ENCODE measurements at places on chromosomes 6 and 20.

GRCh38 chr6:134111062-134111677, 58.7 kb upstream of the SLC2A12 start:
- DNase-seq = peak; percentile 66

- no peak for DNase-seq
Observed at GRCh38 chr6:167826896-167827582, at the start of gene AFDN. TSS of gene AFDN (plus strand) at chr6:167826911. CDS start at chr6:167827133, 222 bp downstream.

DNA sequence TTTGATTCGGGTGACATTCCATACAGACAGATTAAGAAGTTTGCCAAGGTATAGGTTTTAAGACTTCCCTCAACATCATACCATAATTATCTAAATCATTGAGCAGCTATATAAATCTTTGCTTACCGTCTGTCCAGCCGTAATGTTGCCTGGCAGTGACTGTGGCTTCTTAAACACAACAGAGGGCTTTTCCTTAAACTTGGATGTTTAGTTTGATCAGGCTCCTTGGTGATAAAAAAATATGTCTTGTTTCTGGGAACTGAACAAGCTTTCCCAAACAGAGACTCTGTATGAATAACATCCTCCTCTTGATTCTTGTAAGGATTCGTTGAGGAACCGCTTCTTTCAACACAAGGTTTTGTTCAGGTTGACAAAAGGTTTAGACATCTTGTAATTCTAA, 130.9 kb downstream of the QKI start:
- DNase-seq = no peak

DNA sequence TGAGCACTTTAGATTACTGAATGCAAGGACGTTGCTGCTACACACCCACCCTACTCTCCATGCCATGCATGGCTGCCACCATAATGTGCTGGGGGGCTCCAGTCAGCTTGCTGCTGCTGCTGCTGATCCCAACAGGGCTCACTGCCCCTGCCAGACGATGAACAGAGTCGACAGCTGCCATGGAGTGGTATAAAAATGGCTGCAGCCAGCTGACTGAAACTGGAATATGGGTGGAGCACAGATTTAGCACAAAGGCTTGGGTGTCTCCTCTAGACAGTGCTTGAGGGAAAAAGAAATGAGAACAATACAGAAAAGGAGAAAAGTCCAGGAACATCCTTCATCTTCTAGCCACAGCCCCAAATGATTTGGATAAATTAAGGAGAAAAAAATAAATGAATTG, 150.7 kb downstream of the PDSS2 start:
- peak; percentile 11 for DNase-seq

DNA sequence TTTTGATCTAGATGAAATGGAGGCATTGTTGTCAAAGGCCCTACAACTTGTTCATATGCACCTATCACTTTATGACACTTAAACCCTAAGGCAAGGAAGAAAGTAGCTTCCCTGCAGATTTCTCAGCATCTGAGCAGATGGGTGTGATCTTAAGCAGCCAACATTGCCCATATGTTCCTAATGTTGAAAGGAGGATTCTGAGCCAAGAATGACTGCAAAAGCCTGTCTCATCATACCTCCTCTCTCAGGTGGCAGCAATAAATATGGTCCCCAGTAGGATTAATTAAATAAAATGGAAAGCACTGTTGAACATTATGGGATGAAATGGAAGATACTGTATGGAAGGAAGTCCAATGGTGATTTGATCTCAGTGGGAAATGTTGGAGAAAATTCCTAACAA, 538.1 kb upstream of the MAN1A1 start:
- DNase-seq = no peak

DNA sequence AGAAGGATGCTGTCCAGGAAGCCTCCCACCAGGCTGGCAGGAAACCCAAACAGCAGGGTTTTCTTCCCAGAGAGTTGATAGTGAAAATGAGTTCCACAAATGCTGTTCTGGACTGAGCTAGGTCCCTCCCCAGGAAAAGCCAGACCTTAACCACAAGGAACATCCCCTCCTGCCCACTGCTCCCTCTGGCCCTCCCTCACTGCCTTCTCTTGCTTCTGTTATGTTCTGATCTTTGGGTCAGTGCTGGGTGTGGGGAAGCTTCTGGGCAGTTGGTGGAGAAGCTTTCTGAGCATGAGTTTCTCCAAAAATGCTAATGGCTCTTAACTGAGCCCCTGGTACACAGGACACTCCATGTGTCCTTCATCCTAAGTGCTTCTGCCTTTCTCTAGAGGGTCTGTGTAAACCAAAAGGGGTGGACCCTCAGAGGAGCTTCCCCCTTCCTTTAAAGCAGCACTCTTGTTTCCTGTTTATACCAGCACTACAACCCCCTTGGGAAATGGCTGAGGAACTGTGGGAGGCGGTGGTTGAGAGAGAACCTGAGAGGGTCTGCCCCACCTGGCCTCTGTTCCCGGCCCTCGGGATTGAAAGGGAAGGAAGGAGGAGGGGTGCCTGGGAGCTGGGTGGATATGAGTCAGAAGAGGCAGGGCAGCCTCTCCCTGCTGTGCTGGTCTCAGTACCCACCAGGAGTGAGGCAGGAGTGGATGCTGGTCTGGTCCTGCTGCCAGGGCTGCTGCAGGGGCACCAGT, 42.0 kb downstream of the CDS2 start:
- peak; percentile 66 for DNase-seq

DNA sequence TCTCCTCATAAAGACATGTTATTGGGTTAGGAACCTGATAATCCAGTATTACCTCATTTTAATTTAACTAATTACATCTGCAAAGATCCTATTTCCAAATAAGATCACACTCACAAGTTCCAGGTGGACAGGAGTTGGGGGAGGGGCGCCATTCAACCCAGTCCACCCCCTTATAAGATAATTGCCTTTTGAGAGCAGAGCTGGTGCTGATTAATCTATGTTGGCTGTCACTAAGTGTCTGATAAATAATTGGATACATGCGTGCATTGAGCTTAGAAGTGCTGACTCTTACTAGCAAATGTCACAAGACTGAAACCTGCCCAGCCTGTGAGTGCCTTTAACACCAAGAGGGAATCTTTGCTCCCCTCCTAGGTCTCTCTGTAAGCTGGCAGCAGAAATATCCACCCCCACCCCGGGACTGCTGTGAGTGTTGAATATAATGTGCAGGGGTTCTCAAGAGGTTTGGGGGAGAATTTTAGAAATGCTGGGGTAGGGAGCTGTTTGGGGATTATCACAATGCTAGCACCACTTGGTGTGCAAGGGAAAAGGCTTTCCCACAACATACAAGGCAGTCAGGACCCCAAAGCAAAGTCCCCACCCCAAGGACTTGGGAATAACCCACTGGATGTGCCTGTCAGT, 87.5 kb downstream of the ANKRD60 start:
- no peak for DNase-seq

GRCh38 chr6:149027484-149027883, 280.7 kb downstream of the UST start:
- DNase-seq = no peak

GRCh38 chr20:23368316-23369071, 6.5 kb downstream of the GZF1 start:
- DNase-seq = peak; percentile 52

DNA sequence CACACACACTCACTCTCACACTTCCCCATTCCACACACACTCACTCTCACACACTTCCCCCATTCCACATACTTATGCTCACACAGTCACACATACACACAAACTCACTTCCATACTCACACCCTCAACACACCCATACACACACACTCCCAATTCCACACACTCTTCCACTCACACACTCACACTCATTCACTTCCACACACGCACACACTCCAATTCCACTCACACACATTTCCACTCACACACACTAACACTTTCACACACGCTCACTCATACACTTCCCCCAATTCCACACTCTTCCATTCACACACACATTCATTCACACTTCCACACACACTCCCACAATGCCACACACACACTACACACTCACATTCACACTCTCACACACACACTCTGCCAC, 8.0 kb upstream of the OSBPL2 start:
- DNase-seq = no peak

- DNase-seq = no peak
Observed at GRCh38 chr6:111458670-111459232, 24.3 kb downstream of the REV3L start.

GRCh38 chr20:5191829-5192569, 65.2 kb downstream of the CDS2 start:
- peak; percentile 78 for DNase-seq

GRCh38 chr20:18835466-18836256, 22.1 kb downstream of the SCP2D1 start:
- no peak for DNase-seq

GRCh38 chr20:60558486-60558885, 600.3 kb downstream of the CDH26 start:
- DNase-seq = no peak

- DNase-seq = no peak
Observed at GRCh38 chr6:36958775-36959554, 4.4 kb downstream of the PI16 start.

- DNase-seq = peak; percentile 1
Observed at GRCh38 chr20:33169176-33169794, 1.3 kb downstream of the BPIFA2 start.

- DNase-seq = no peak
Observed at GRCh38 chr20:62047666-62048345, 17.9 kb downstream of the TAF4 start.

DNA sequence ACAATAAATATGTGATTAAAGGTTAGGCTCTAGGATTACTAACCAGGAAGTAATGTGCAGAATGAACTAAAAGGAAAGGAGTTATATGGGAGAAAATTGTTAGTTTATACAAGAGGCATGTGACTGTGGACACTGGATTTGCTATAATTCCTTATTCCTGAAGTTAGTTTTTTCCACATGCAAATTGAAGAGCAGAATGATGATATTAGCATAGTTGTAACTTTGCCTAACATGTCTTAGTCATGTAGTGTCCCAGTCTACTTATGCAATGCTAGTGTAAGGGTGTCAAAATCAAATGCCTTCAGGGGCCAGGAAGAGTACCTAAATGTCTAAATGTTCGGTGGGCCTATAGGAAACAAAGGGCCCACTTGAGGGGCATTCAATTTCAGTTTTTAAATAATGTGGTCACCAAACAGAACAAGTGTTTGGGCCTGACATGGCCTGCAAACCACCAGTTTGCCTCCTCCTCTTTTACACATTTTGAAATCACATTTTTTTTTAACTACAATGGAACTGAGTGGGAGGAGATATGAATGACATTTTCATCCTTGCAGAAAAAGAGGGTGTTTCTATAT, 28.0 kb upstream of the CEP85L start:
- no peak for DNase-seq

- peak; percentile 59 for DNase-seq
Observed at GRCh38 chr6:141677598-141678211, 455.0 kb upstream of the GJE1 start.

DNA sequence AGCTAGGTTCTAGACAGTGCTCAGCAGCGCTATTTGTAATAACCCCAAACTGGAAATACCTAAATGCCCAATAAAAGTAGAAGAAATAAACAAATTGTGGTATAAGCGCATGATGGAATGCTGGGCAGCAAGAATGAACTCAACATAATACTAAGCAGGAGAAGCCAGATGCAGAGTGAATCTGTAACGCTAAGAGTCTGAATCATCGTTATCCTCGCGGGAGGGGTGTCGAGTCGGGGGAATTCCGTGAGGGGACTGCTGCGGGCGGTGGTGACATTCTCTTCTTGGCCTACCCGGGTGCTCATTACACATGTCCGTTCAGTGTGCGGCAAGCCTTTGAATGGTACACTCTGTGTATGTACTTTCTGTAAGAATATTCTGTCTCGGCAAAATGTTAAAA, 83.7 kb downstream of the SULF2 start:
- no peak for DNase-seq
